ENCODE measurements at places on chromosomes 1 and 21.

- DNase-seq, result peak; percentile 56
- H3K27me3 ChIP-seq, result no peaks in the 10 kb centered on the region
- H3K4me3 ChIP-seq, result no peak overlapping the region
- peaks cover 48% of the 10 kb centered on the region for H3K4me1 ChIP-seq
- peak overlapping the region; percentile 67 for H3K27ac ChIP-seq
- no peaks in the 10 kb centered on the region for H3K36me3 ChIP-seq
These were observed 27.6 kb downstream of the SKI start for GRCh38 chr1:2255420-2256369.

DNA sequence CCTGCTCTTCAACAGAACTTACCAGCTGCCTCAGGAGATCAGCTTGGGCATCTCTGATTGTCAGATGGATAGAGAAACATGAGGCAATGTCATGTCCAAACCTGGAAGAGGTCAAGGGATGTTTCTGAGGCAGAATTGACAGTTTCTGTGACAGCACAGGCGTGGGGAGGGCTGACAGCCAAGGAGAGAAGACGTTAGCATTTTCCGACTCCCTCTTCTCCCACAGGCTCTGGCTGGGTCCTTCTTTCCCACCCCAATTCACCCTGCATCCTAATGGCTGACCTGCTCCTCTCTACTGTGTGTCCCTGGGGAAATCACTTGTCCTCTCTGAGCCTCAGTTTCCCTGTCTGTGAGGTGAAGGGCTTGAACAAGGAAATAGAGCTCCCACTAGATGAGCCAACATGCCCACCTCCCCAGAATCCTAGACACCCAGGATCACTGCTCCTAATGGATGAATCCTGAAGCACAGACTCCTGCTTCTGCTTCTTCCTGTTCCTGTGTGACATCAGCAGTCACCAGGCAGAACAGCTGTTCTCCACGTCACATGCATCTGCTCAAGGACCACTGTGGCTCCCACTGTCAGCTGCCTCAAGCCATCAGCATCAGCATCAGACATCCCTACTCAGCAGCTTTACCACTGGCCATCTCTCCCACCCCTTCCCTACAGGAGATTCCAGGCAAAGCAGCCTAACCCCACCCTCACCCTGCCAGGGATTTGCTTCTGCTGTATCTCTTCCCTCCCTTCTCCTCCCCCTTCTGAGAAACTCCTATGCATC lies 408.0 kb downstream of the MATN1 start:
- H3K27me3 ChIP-seq, result no peaks in the 10 kb centered on the region
- H3K4me3 ChIP-seq, result no peak overlapping the region
- DNase-seq, result no peak
- no peaks in the 10 kb centered on the region for H3K4me1 ChIP-seq
- no peaks in the 10 kb centered on the region for H3K36me3 ChIP-seq
- H3K27ac ChIP-seq, result no peak overlapping the region

GRCh38 chr1:54053745-54054437 lies 483 bp downstream of the TCEANC2 start:
- no peaks in the 10 kb centered on the region for H3K36me3 ChIP-seq
- H3K27ac ChIP-seq, result peak overlapping the region; percentile 97
- no peak for DNase-seq
- no peaks in the 10 kb centered on the region for H3K27me3 ChIP-seq
- peaks cover 6% of the 10 kb centered on the region for H3K4me1 ChIP-seq

DNA sequence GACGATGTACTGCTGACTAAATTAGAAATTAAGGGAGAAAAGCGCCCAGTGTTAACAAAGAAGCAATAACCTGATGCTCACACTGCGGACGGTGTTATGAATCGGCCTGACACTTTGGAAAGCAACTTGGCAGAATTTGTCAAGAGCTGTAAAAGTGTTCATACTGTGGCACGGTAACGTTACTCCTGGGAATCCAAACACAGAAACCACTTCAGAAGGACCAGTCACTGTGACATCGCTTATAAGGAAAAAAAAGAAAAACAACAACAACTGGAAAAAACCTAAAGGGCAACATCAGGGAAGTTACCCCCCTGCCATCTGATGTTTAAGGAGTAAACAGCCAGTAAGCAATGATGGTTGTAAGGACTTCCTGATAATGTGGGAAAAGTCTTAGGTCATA lies 27.7 kb downstream of the CAPZB start:
- H3K27me3 ChIP-seq, result no peaks in the 10 kb centered on the region
- H3K36me3 ChIP-seq, result no peaks in the 10 kb centered on the region
- H3K4me1 ChIP-seq, result peaks cover 29% of the 10 kb centered on the region
- DNase-seq, result no peak

GRCh38 chr1:43704838-43705237 lies 2.5 kb upstream of the ST3GAL3 start:
- H3K4me3 ChIP-seq, result no peak overlapping the region
- peak; percentile 38 for DNase-seq
- H3K36me3 ChIP-seq, result no peaks in the 10 kb centered on the region
- H3K4me1 ChIP-seq, result peaks cover 17% of the 10 kb centered on the region
- no peak overlapping the region for H3K27ac ChIP-seq

- H3K36me3 ChIP-seq, result no peaks in the 10 kb centered on the region
- no peak overlapping the region for H3K27ac ChIP-seq
- no peaks in the 10 kb centered on the region for H3K27me3 ChIP-seq
- H3K4me1 ChIP-seq, result no peaks in the 10 kb centered on the region
- H3K4me3 ChIP-seq, result no peak overlapping the region
These were observed 84.5 kb upstream of the GCLM start for GRCh38 chr1:93993731-93994130.

DNA sequence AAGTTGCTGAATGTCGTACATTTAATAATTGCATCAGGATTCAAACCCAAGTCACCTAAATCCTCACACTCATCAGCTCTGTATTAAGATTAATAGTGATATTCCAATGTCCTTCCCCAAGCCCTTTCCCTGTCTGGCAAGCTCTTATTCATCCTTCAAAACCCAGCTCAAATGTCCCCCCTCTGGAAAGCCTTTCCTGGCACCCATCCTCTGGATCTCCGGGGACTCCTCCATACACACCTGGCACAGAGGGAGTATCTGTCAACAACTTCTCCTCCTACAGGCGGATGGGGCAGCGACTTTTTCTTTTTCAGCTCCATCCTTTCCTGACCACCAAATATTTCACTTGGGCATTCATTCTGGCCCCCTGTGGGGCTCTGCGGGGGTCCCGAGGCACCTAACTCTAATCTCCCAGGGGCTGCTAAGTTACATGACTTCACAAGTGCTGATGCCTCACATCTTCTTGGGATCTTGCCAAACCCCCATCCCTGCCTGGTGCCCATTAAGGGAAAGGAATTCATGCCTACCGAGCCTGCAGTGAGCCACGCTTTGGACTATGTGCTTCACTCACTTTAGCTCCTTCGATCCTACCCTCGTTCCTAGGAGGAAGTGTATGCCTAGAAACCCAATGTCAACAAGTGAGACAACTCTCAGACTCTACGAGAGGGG lies 15.2 kb downstream of the TINAGL1 start:
- no peak for DNase-seq
- peaks cover 17% of the 10 kb centered on the region for H3K4me1 ChIP-seq
- H3K27ac ChIP-seq, result no peak overlapping the region
- H3K36me3 ChIP-seq, result no peaks in the 10 kb centered on the region
- H3K4me3 ChIP-seq, result no peak overlapping the region

GRCh38 chr1:238581332-238581731 lies 690.6 kb upstream of the ZP4 start:
- H3K4me1 ChIP-seq, result no peaks in the 10 kb centered on the region
- H3K36me3 ChIP-seq, result no peaks in the 10 kb centered on the region
- no peak for DNase-seq
- H3K27me3 ChIP-seq, result no peaks in the 10 kb centered on the region
- H3K4me3 ChIP-seq, result no peak overlapping the region

Data from adrenal gland (tissue), 19 donors.